Chondrocyte (in vitro differentiated cells): ENCODE measurements at places on chromosomes 6 and 20. TPM values are rescaled to one million over a fixed set of nuclear protein-coding genes. Genes with fewer than 3 reads are reported as not detected.

Gene OR2B2
- not detected in 3 replicates for total RNA-seq

Gene LAMA2
- 1.9 to 9.8 TPM (median 2.5 TPM) in 3 replicates for total RNA-seq

Gene ADGB
- not detected in 3 replicates for total RNA-seq

Gene PGBD1
- total RNA-seq: 7.6 to 9.9 TPM (median 8.5 TPM) in 3 replicates

Gene STX11
- total RNA-seq: 1.6 to 3.1 TPM (median 2.9 TPM) in 3 replicates

Gene INSM1
- total RNA-seq: not detected in 3 replicates

Gene ID4
- total RNA-seq: 79.9 to 139 TPM (median 136 TPM) in 3 replicates

Gene MUCL3
- 0.07 TPM in 1 of 3 replicates, not detected in the others for total RNA-seq

Gene ASIP
- not detected in 3 replicates for total RNA-seq

Gene PABPC1L
- 31.4 to 39.3 TPM (median 31.9 TPM) in 3 replicates for total RNA-seq

Gene OR2J1
- total RNA-seq: not detected in 3 replicates

Gene CLVS2
- not detected in 3 replicates for total RNA-seq

- no peak for DNase-seq
Observed at GRCh38 chr6:147947521-147947920, 395.1 kb upstream of the SASH1 start.

DNA sequence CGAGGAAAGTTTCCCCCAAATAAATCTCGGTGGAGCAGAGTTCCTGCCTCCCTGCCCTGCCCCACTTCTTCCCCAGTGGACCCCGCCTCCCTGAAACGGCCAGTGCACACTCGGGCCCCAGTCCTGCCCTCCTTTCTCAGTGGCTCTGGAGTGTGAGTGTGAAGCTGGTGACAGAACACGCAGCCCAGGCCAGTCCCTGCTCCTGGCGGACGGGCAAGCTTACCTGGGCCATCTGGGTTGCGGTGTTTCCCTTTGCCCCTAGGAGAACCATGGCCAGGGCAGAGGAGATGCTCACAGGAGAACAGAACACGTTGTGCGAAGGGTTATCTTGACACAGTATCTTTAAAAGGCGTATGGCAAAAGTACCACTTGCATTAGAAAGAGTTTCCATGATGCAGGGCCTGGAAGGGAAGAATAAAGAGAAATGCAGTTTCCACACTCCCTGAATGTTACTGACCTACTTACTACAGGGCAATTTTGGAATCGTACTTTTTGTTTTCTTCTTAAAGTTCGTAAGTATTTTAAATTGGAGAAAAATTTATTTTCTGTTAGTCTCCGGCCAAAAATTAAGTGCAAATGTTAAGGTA is 2.8 kb downstream of the SERPINB9 start:
- no peak for DNase-seq

- DNase-seq: no peak
Observed at GRCh38 chr20:4073852-4074741, 58.7 kb upstream of the RNF24 start.

GRCh38 chr6:21354805-21355238 is 238.7 kb upstream of the SOX4 start:
- no peak for DNase-seq

DNA sequence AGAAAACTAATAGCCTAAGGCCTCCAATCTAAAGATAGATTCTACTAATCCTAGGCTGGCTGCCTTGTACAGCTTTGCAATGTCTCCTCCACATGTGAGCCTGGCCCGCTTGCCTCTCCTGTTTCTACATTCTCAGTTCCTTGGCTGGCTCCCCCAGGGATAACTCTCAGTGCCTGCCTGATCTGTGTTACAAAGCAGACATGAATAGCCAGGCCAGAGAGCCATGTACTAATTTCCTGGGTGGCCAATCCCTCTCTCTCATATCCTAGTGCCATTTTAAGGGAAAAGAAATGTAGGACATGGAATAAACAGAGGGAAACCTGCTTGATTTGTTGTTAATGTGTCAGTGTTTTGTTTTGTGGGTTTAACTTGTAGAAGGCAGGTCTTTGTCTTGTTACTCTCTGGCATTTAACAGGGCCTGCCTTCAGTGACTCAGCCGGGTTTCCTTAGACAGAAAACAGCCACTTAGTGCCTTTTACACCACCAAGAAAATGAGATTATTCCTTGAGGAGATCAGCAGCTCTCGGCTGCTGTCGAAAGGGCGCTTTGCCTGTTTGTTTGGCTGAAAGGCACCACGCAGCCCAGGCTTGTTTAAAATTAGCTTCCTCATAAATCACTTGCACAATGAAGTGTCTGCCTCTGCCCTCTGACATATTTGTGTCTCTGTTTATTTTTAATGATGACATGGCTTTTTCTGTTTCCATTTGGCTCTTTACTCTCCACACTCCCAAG is 702.7 kb downstream of the MAFB start:
- DNase-seq: no peak

GRCh38 chr6:52503323-52503747 is 73.5 kb downstream of the TRAM2 start:
- no peak for DNase-seq

GRCh38 chr6:21531393-21531792 is 62.2 kb upstream of the SOX4 start:
- DNase-seq: no peak

- no peak for DNase-seq
Observed at GRCh38 chr20:41176711-41177552, 39.6 kb downstream of the PLCG1 start.

GRCh38 chr20:41126719-41127118 is 10.6 kb upstream of the PLCG1 start:
- DNase-seq: no peak

DNA sequence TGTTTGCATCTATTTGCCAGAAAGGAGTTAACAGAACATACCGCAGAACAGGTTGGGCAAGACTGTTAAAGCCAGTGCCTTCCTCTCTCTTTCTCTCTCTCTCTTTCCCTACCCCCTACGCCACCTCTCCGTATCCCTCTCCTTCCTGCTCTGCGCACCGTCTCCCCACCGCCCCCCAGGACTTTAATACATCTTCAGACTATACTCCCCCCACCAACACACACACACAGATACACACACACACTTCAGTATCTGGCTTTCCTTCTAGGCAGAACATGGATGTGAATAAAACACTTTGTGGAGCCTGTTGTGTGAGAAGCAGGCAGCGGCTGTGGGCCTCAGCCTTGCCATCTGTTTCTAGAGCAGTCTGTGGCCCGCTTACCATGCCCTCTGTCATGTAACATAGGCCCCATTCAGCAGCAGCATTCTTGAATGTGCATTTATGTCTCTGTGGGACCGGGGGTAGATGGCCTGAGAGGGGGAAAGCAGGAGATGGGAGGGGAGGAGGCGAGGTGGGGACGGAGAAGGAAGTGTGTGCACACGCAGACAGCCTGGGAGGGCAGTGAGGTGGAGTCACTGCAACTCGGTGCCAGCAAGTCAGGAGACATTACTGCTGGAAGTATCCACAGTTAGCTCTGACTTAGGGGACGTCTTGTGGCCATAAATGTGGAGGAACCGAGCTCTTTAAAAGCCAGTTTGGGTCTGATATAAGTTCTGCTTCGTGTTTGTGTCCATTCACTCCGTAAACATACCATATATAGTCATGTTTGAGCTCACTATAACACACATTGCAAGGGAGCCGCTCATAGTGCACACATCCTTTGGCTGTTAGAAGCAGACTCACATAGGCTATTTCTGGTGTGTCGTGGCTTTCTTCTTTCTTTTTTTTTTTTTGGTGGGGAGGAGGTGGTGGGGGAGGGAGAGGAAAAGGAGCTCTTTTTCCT is 38.4 kb downstream of the RREB1 start:
- no peak for DNase-seq

DNA sequence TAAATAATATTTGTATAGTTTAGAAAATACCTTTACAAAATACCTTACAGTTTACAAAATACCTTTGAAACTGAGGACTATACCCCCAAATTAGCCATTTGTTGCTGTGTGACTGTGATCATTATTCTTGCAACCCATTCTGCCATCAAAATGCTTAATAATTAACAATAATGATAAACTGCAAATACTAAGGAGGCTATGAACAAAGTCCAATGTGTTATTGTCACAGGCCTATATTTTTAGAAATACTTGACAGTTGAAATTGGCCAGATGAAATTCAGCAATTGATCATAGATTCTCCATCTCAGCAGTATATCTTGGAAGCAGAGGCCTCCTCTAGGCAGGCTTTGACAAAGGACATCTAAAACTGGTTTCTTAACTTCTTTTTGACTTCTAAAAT is 178.6 kb downstream of the HS3ST5 start:
- DNase-seq: no peak

DNA sequence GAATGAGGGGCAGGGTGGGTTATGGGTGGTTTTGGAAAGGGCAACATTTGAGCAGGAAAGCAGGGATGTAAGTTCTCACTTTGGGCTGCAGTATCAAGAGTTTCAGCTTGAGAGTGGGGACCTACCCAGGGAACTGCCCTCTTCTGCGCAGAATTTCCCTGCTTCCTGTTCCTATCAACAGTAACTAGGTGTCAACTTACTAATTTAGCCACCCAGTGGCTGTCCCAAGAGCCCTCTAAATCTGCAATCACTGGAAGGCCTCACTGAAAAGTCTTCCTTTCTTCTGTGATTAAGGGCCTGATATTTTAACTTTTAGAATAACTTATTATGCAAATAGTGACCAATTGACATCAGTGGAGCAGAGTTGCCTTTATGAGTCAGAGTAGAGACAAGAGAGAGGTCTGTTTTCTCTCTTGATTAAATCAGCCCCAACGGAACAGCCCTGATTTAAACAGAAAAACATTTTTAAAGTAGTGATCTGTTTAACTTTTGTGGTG is 118.2 kb upstream of the RIPOR2 start:
- DNase-seq: no peak

- DNase-seq: no peak
Observed at GRCh38 chr6:45278367-45278766, 49.8 kb upstream of the RUNX2 start.

DNA sequence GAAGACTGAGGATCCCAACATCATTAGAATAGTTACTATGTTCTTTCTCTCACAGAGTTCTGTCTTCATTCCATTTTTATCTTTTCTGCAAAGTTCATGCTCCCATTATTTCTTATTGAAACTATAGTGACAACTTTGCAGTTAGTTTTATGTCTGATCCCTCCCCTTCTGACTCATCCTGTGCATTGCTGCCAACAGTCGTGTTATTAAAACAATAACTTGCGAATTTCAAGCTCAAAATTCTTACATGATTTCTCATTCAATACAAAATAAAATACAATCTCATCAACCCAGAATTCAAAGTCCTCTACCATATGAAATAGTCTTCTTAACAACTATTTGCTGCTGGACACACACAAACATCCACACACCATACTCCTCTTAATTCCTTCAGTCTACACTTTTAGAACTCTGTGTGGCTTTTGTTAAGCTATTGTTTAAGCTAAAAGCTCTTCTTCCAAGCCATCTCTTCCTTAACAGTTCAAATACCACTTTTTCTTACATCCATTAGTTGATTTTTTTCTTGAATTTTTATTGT is 261.4 kb upstream of the IRAK1BP1 start:
- DNase-seq: no peak

DNA sequence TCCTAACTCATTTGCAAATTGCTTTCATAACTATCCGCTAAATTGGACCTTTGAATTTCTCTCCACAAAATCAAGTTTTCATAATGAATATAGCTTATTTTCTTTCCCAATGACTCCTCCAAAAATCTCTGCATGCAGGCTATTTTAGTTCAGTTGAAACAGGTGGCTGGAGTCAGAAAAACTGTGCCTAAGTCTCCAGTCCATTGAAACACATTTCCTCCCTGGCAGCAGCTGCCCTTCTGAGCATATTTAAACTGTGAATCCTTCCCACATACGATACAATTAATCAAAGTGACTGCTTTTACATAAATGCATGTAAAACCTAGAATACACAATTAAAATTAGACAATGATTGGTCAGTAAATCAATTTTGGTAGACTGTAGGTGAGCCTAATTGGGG is 344.6 kb upstream of the MARCKS start:
- DNase-seq: no peak

DNA sequence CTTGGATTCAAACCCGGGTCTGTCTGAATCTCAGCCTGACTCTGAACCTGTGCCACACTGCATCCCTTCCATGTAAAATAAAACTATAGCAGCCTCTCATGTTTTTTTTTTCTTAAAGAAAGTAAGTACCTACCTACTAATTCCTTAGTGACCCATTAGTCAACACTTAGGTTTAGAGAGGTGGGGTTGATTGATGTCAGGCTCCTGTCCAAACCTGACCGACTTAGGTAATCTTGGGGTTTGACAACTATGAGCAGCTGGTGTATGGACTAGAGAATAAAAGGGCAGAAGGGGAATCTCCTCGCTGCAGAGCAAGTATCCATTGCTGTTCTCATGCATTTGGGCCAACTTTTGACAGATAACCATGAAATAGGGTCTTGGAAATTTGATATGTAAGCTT is 6.5 kb downstream of the NKAIN2 start:
- DNase-seq: no peak

GRCh38 chr6:135243871-135244796 is 63.0 kb downstream of the MYB start:
- no peak for DNase-seq

DNA sequence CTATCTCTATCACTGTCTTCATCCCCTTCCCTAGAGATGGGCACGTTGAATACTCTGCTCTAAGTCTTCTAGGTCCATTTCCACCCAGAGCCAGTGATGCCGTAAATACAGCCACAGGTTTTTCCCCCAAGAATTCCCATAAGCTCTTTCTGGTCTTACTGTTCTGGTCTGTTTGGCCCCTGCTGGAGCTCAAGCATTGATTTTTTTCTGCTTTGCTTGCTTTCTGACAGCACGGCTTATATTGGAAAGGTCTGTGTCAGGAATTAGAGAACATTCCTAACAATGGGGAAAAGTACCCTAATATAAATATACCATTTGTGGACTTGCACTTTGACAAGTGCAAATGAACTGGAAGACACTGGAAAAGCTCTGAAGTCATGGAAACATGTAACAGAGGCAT is 302.6 kb downstream of the TSHZ2 start:
- DNase-seq: no peak

DNA sequence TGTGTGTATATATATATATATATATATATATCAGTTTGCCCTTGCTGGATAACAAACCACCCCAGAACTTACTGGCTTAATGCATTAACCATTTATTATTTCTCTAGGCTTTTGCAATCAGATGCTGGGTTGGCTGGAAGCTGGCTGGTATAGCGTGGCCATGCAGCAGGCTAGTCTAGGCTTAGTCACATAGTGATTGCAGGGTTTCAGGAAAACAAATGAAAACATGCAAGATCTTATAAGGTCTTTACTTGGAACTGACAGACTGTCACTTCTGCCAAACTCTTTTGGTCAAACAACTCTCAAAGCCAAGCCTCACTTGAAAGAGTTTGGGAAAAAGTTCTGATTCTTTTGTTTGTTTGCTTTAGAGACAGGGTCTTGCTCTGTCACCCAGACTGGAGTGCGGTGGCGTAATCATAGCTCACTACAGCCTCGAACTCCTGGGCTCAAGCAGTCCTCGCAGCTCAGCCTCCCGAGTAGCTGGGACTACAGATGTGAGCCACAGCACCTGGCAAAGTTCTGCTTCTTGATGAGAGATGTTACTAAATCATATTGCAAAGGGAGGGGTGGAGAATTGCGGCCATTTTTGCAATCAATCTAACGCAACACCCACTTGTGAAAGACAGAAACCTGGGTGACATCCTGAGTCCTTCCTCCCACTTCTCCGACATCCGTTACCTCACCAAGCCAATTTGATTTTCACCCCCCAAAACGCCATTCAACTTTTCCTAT is 74.6 kb upstream of the RNF24 start:
- DNase-seq: no peak

- no peak for DNase-seq
Observed at GRCh38 chr6:88890394-88890793, 73.0 kb downstream of the RNGTT start.

- DNase-seq: no peak
Observed at GRCh38 chr20:63457737-63458136, 14.7 kb downstream of the KCNQ2 start.

- no peak for DNase-seq
Observed at GRCh38 chr6:154297721-154298120, 58.9 kb downstream of the IPCEF1 start.
